ENCODE measurements at places on chromosomes 7 and 10.

GRCh38 chr7:16986755-16987154 lies 105.0 kb upstream of the AGR3 start:
- H3K4me3 ChIP-seq, result no peak overlapping the region
- no peak overlapping the region for H3K27ac ChIP-seq
- no peaks in the 10 kb centered on the region for H3K27me3 ChIP-seq
- DNase-seq, result no peak

DNA sequence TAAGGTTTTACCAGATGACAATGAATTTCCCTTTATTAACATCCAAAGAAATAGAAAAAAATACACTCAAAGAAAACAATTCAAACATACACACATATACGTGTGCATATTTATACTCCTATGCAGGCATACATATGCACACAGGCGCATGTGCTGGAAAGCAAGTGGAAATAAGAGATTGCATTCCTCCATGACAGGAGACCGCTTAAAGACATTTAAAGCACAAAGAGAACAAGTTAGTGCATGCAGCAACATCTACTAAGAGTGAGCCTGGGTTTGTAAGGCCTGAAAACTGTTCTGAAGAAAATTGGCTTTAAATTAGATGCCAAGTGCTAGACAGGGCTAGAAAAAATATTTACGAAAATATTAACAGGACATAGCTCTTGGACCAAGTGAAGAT lies 40.1 kb upstream of the PPP1R17 start:
- H3K4me3 ChIP-seq, result no peak overlapping the region
- no peak overlapping the region for H3K27ac ChIP-seq
- no peaks in the 10 kb centered on the region for H3K27me3 ChIP-seq
- no peaks in the 10 kb centered on the region for H3K36me3 ChIP-seq
- peaks cover 3% of the 10 kb centered on the region for H3K4me1 ChIP-seq

GRCh38 chr7:50529093-50529862 lies 35.9 kb downstream of the DDC start:
- H3K4me3 ChIP-seq, result no peak overlapping the region
- H3K4me1 ChIP-seq, result no peaks in the 10 kb centered on the region
- no peak overlapping the region for H3K27ac ChIP-seq
- no peaks in the 10 kb centered on the region for H3K36me3 ChIP-seq
- H3K27me3 ChIP-seq, result no peaks in the 10 kb centered on the region
- DNase-seq, result no peak

DNA sequence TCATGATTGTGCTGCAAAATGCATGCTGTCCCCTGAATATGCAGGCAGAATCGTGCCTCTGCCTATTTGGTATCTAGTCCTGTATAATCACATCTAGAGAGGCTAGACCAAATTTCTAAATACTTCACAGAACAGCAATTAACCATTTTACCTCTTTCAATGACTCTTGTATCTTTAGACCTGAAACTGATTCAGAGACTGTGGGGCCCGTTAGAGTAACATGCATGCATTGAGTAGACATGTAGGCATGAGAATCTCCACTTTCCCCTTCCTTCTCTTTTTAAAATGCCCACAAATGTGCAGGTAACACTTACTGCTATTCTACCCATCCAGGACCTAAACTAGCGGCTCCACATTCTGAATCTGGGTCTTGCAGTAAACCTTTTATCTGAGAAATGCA lies 8.8 kb downstream of the ZNF92 start:
- H3K27me3 ChIP-seq, result no peaks in the 10 kb centered on the region
- H3K36me3 ChIP-seq, result no peaks in the 10 kb centered on the region
- no peak overlapping the region for H3K27ac ChIP-seq
- H3K4me3 ChIP-seq, result no peak overlapping the region

GRCh38 chr7:22842973-22843372 lies 20.3 kb upstream of the TOMM7 start:
- no peak overlapping the region for H3K27ac ChIP-seq
- H3K4me1 ChIP-seq, result peaks cover 7% of the 10 kb centered on the region
- H3K4me3 ChIP-seq, result no peak overlapping the region

DNA sequence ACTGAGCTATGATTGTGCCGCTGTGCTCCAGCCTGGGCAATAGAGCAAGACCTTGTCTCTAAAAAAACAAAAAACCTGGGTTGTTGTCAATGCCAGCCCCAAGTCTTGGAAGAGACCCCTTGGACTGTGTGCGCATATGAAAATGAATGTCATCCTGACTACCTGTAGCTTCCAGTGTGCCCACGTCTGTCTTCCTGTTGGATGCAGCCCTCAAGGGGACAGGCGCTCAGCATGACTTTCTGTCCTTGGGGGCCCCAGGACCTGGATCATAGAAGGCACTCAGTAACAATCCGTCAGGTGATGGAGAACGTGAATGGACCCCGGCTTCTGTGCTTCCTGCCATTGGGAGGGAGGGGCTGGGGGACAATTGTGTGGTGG lies 9.0 kb downstream of the PRF1 start:
- H3K4me3 ChIP-seq, result no peak overlapping the region
- H3K27me3 ChIP-seq, result no peaks in the 10 kb centered on the region
- H3K4me1 ChIP-seq, result peaks cover 4% of the 10 kb centered on the region
- DNase-seq, result no peak
- H3K27ac ChIP-seq, result no peak overlapping the region

DNA sequence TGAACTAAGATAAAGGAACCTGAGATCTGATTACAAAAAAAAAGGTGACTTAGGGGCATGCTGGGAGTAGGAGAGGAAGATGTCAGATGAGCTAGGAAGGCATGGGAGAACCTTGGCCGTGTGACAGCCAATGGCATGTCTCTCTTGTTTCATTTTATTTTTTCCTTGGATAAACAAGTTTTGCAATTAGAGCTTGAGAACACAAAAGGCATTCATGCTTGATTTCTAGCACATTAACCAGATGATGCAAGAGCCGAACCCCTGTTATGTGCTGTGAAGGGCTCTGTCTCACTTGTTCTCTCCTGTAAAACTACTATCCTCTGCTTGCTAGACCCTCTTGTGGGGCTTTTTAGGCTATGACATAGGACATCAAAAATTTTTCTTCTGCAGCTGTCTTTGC lies 134.3 kb upstream of the ASAH2 start:
- no peaks in the 10 kb centered on the region for H3K4me1 ChIP-seq
- no peaks in the 10 kb centered on the region for H3K27me3 ChIP-seq
- no peak overlapping the region for H3K27ac ChIP-seq
- no peaks in the 10 kb centered on the region for H3K36me3 ChIP-seq
- no peak for DNase-seq

DNA sequence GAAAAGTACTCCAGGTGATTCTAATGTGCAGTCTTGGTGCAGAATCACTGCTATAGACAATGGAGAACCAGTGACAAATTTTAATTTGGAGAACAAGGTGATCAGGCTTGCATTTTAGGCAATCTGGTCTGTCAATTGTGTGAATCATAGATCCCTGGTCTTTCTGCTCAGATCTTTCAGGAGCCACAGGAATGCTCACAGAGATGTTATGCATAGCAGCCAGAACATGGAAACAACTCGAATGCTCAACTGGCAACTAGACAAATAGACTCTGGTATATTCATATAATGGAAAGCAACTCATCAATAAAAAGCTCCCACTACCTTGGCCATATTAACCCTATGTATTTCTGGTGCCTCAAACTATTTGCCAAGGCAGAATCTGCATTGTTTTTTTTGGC lies 209.1 kb downstream of the PHF14 start:
- no peak overlapping the region for H3K27ac ChIP-seq
- no peak overlapping the region for H3K4me3 ChIP-seq
- H3K27me3 ChIP-seq, result peaks cover 24% of the 10 kb centered on the region
- no peak for DNase-seq
- peaks cover 2% of the 10 kb centered on the region for H3K36me3 ChIP-seq

DNA sequence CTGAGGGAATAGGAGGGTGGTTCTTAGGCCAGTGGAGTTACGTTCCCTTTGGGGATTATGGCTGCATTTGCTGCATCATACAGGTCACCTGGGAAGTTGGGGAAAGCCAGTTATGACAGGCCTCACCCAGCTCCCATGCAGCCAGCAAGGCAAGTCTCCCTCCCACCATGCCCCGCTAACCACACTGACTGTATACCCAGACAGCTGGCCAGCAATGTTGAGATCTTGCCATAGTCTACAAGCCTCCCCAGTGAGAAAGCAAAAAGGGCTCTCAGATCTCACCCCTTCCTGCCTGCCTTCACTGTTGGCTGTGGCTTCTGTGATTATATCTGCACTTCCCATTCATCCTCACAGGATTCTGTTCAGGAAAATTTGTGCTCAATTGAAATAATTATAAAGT lies 133.3 kb upstream of the HGF start:
- H3K27me3 ChIP-seq, result no peaks in the 10 kb centered on the region
- H3K4me1 ChIP-seq, result no peaks in the 10 kb centered on the region
- DNase-seq, result no peak
- H3K27ac ChIP-seq, result no peak overlapping the region
- no peaks in the 10 kb centered on the region for H3K36me3 ChIP-seq

DNA sequence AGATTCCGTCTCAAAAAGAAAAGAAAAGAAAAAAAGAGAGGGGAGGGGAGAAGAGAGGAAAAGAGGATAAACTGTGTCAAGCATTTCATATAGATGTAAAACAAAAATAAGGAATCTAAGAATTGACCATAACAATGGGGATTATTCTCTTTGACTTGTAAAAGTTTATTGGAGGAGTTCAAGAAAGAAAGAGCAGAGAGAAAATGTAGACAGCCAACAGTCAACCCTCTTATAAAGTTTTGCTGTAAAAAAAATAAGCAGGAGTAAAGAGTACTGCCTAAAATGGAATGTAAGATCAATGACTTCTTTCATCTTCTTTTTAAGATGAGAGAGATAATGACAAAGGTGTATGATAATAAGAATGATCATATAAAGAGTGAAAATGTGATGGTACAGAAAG lies 87.9 kb downstream of the SNX13 start:
- no peak overlapping the region for H3K4me3 ChIP-seq
- DNase-seq, result no peak
- H3K27ac ChIP-seq, result no peak overlapping the region
- H3K36me3 ChIP-seq, result peaks cover 3% of the 10 kb centered on the region

DNA sequence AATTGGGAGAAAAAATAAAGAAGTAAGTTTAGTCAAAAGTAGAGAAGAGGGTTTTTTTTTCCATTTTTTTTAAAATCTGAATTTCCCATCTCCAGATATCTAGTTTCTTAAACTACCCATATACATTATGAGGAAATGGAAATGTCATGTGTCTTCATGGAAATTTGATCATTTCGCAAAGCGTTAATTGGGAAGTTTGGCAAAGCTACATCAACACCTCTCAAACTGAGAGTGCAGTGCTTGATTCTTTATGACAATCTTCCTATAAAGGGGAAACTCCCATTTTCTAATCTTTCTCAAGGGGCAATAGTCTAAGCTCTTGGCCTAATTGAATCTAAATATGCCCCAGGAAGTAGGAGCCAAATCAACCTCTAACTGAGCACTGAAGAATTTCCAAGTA lies 110.4 kb upstream of the INHBA start:
- no peak for DNase-seq
- H3K27me3 ChIP-seq, result no peaks in the 10 kb centered on the region

- H3K4me3 ChIP-seq, result no peak overlapping the region
- DNase-seq, result no peak
- H3K27me3 ChIP-seq, result no peaks in the 10 kb centered on the region
- no peaks in the 10 kb centered on the region for H3K36me3 ChIP-seq
- 0 out of 2 replicates have a peak, but pooled peaks cover 2% of the 10 kb centered on the region for H3K4me1 ChIP-seq
Observed at GRCh38 chr7:83338277-83338950, 175.7 kb upstream of the PCLO start.

GRCh38 chr7:116843378-116843777 lies 19.0 kb upstream of the CAPZA2 start:
- H3K36me3 ChIP-seq, result no peaks in the 10 kb centered on the region
- no peak overlapping the region for H3K27ac ChIP-seq
- no peak overlapping the region for H3K4me3 ChIP-seq
- H3K4me1 ChIP-seq, result no peaks in the 10 kb centered on the region
- no peaks in the 10 kb centered on the region for H3K27me3 ChIP-seq
- DNase-seq, result no peak

GRCh38 chr7:78967046-78967445 lies 486.4 kb downstream of the MAGI2 start:
- DNase-seq, result no peak
- H3K36me3 ChIP-seq, result no peaks in the 10 kb centered on the region
- H3K4me1 ChIP-seq, result no peaks in the 10 kb centered on the region
- H3K27me3 ChIP-seq, result no peaks in the 10 kb centered on the region
- H3K4me3 ChIP-seq, result no peak overlapping the region

- H3K27me3 ChIP-seq, result no peaks in the 10 kb centered on the region
- H3K4me1 ChIP-seq, result no peaks in the 10 kb centered on the region
- H3K27ac ChIP-seq, result no peak overlapping the region
- DNase-seq, result no peak
- no peak overlapping the region for H3K4me3 ChIP-seq
- H3K36me3 ChIP-seq, result no peaks in the 10 kb centered on the region
Observed at GRCh38 chr7:79063019-79063698, 390.3 kb downstream of the MAGI2 start.

GRCh38 chr10:21808550-21808949 lies 195.0 kb downstream of the DNAJC1 start:
- peaks cover 6% of the 10 kb centered on the region for H3K4me1 ChIP-seq
- H3K4me3 ChIP-seq, result no peak overlapping the region
- no peaks in the 10 kb centered on the region for H3K36me3 ChIP-seq
- no peak for DNase-seq
- H3K27me3 ChIP-seq, result no peaks in the 10 kb centered on the region

- H3K4me3 ChIP-seq, result no peak overlapping the region
- H3K4me1 ChIP-seq, result no peaks in the 10 kb centered on the region
- no peaks in the 10 kb centered on the region for H3K27me3 ChIP-seq
- no peaks in the 10 kb centered on the region for H3K36me3 ChIP-seq
- H3K27ac ChIP-seq, result no peak overlapping the region
Observed at GRCh38 chr7:23220690-23221305, 25.8 kb upstream of the GPNMB start.

DNA sequence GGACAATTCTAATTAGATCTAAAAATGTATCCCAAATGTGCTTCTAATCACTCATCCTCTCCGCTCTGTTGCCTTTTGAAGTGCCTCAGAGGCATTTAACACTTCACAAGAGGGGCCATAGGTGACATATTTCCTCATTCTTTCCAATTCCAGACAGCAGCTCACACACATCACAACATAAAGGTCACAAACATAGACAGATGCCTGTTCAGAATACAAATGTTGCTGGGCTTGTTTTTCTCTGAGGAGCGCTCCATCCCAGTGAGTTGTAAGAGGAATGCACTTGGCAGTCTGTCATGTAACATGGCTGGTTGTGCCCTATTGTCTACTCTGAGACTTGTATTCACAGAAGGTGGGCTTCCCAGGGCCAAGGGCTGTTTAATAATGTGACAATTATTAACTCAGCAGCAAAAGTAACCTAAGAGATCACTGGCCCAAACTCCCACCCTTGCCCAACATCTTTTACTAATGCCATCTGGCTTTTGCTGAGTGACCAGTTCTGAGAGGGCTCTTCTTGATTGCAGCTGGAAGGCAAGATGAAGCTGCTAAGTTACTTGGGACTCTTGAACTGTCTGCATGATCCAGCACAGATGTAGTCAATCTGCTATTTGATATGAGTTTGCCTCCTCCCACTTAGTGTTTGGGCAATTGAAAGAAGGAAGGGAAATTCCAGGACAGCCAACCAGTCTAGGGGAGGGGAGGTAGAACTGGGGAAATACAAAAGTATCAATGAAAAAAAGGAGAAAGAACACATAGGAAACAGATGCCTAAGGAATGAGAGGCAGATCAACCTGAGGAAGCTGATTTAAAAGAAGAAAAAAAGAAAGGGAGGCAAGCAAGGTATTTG lies 13.6 kb downstream of the PON2 start:
- no peaks in the 10 kb centered on the region for H3K27me3 ChIP-seq
- peaks cover 4% of the 10 kb centered on the region for H3K36me3 ChIP-seq
- no peak overlapping the region for H3K27ac ChIP-seq
- no peak for DNase-seq
- H3K4me1 ChIP-seq, result no peaks in the 10 kb centered on the region
- no peak overlapping the region for H3K4me3 ChIP-seq

GRCh38 chr10:51683031-51683691 lies 16.2 kb downstream of the CSTF2T start:
- no peaks in the 10 kb centered on the region for H3K27me3 ChIP-seq
- H3K4me1 ChIP-seq, result no peaks in the 10 kb centered on the region
- no peak for DNase-seq
- no peaks in the 10 kb centered on the region for H3K36me3 ChIP-seq
- H3K27ac ChIP-seq, result no peak overlapping the region

Data from H1 (cell line).